ENCODE measurements at places on chromosomes 5 and 9.
A peak's percentile ranks its signal among the peaks of the same experiment; 100 is the strongest.

- DNase-seq, result no peak
Measured at GRCh38 chr5:79075646-79076426, 6.3 kb downstream of the BHMT2 start.

DNA sequence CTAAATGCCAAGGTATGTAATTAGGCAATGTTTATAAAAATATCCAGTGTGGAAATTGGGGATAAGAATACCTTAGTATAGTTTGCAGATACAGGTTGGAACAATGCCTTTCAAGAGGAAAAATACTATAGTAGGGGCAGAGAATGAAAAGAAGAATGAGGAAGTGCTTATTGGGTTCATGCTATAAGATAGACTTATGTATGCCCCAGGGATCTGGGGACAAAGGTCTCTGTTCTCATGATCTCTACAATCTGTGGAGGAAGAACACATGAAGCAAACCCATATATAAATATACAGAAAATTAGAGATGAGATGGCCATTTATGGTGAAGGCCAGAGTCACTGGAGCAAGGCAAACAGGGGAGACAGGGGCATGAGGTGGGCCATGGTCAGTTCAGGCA lies 106.5 kb upstream of the DAB2 start:
- DNase-seq, result no peak

DNA sequence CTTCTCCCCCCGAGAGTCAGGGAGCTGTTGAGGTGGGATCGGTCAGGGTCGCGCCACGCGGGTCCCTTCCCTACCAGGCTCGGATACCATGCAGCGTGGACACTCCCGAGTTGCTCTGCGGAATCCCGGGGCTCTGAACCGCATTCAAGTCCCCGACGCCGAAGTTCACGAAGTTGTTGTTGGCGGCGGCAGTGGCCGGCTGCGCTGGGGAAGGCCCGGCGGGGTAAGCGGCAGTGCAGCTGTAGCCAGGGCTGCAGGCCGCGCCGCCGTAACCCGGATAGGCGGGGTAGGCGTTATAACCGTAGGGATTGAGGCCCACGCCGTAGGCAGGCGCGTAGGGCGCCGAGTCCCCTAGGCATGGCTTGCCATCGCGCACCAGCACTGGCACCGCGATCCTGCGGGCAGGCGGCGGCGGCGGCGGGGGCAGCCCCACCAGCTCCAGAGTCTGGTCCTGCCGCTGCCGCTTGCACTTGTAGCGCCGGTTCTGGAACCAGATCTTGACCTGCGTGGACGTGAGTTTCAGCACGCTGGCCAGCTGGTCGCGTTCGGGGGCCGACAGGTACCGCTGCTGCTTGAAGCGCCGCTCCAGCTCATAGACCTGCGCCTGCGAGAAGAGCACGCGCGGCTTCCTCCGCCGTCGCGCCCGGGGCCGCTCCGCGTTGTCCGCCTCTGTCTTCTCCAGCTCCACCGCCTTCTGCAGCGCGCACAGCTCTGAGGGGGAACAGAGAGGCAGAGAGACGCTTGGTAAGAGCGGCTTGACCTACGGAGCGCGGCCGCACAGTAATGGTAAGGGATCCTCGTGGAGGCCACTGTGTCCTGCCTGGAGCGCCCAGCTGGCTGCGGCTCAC lies 2.3 kb downstream of the NKX2-5 start:
- DNase-seq, result no peak

DNA sequence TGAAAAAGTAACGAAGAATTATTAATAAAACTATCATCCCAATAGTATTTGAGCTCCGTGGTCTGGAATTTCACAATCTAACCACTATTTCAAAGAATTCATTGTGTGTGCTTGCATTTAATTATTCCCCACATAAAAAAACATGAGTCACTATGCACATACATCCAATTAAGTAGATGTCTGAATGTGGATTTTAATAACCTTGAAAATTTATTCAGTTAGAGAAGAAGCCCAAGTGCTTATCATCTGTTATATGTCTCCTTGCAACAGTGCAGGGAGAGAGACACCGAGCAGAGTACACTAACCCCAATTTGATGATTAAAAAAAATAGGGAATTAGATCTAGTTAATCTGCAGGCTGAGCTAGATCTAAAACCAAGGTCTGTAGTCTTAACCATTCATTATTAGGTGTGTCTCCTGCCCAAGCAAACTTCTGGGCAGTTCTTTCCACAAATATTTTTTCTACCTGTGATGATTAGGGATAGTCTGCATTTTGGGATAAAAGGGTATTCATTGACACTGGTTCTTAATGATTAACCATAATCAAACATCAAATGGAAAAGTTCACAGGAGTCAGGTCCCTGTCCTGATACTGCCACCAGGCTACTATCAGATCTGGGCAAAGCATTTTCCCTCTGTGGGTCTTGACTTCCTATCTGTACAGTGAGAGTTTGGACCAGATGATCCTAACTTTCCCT lies 164.2 kb downstream of the GRIA1 start:
- DNase-seq, result no peak

DNA sequence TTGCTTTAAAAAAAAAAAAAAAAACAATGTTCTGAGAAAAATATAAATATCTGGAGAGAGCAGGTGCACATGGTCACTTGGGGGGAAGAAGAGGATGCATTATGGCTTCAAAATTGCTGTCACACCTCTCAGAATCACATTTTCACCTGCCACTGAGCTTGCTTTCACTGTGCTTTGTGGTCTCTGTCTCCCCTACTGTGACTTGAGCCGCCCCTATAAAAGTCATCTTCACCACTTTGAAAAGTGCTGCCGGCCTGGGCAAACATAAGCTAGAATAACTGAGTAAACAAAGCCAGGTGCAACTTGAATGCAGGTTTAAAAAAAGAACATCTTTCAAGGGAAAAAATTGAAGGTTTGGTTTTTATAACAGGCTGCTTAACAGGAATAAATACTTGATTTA lies 368.1 kb upstream of the GRIA1 start:
- DNase-seq, result peak; percentile 94

DNA sequence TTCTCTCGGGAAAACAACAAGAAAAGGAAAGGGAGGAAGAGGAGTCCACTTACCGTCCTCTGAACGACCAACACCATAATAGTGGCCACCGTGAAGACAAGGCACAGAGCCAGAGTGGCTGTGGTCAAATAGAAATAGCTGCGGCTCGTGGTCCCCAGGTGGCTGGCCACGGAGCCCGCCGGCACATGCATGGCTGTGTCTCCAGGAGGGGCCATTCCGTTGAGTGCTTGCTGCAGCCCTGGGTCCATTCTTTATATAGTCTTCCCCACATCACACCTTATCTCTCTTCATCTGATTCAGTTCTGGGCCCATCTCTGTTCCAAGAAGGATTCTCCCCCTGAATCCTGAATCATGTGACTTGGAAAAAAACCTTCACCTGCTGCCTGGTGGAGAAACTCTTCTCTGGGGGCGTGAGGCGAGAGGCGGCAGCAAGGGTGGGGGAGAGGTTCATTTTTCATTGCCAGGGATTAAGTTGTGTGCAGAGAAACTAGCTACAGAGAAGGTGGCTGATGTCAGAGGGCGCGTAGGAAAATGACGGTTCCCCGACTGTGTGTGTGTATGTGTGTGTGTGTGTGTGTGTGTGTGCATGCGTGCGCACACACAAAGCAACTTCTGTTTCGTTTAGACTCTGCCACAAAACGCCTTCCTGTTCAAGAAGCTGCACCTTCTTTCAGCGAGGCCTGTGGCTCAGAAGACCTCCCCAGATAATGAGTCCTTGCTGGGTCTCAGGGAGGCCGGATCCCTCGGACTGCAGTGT lies at the start of gene TNFSF8:
Gene TNFSF8, minus strand, starts transcription at position 536 of the 757 bp plus-strand sequence. Its CDS starts 288 bp downstream, at position 248.
- DNase-seq, result no peak

DNA sequence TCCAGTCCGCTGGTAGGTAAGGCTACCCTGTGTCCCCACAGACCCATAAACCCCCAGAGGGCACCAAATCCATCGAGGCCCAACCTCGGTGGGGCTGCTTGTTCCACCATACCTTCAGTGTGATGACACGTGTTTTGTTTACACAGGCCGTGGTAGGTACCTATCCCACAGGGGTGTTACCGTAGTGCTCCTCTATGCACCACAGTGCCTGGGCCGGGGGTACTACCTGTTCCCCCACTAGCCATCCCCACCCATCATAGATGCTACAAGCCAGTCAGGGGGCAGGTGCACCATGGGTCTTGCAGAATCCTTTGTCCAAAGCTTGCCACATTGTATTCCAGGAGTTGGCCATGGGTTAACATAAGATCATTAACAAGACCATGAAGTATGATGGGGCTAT lies 796.2 kb downstream of the EFNA5 start:
- DNase-seq, result no peak

GRCh38 chr9:89810431-89810830 lies 205.6 kb downstream of the GADD45G start:
- no peak for DNase-seq

DNA sequence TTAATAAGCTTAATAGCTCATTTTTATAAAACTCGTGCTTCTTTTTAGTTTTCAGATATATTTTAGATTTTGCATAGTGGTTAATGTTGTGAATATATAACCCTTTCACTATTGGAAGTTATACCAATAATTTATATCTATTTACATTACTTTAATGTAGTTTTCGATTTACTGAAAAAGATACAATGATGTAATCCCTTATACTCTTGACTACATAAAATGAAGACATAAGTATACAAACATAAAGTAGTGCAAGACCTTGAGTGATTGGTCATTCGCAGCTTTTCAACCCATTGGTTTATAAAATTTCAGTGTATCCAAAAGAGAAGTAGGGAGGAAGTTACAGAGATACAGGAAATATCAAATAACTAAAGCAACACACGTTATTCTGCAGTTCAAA lies 84.3 kb upstream of the GRHPR start:
- no peak for DNase-seq

DNA sequence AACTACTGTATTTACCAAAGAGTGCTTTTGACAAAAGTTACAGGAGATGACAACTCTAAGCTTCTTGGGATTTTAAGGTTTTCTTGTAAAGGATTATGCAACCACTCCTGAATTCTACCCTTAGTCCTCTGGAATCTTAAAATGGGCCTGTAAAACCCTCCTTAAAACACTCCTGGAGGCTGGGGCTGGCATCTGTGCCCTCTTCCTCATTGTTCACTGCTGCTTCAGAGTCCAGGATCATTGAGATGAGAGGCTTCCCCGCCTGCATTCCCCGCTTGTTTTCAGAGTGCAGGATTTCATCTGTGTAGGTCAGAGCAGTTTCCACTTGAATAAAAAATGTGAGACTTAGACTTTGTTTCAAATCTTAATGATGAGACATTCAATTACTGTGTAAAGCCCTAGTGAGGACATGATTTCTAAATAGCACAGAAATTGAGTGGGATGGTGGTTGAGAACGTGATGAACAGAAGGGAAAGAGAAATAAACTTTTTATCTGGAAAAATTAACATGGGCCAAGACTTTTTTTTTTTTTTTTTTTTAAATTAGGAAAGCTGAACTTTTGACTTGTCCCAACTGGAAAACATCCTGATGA lies 40.4 kb downstream of the PCSK5 start:
- DNase-seq, result no peak

DNA sequence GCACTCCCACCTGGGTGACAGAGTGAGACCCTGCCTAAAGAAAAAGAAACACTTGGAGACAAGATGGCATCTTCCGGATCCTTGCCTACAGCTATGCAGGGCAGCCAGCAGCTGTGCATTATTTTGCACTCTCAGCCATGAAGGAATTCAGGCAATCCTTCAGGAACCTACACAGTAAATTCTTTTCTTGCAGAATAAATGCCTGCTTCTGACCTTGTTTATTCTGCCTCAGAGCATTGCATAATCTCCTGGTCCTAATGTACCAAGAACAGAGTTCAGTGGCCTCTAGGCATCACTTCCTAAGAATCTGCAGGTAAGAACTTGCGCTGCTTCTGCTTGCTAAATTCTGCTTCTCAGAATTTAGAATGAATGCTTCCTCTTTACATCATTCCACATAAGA lies 16.8 kb downstream of the GLDC start:
- no peak for DNase-seq

GRCh38 chr9:79984429-79985067 lies 412.8 kb downstream of the TLE4 start:
- peak; percentile 45 for DNase-seq

DNA sequence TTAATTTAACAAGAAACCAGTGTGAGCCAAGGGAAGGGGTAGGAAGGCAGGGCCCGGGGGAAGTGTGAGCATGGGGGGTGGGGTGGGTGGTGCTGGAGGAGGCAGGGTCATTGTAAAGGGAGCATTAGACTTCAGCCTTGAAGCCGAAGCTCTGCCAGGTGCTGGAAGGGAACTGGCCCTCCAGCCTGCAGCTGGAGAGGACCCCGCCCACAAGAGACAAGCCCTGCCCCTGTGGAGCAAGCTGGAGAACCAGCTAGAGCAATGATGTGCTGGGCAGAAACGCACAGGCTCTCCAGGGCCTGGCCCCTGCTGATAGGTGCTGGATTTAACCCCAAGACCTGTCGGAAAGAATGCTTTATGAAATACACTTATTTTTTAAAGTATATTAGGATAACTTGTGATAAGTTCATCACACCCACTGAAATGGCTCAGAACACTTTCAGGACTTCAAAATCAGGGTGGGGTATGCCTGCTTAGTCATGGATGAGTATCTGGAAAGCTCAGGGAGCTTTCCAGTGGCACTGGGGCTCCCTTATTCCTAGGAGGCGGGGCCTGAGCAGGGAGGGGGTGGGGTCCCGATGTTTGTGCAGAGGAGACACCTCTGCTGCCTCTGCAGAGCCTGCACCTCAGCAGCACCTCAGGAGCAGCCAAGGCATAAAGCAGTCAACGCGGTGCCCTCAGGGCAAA lies 27.1 kb downstream of the UBE2QL1 start:
- DNase-seq, result peak; percentile 14

- DNase-seq, result no peak
Measured at GRCh38 chr9:132441404-132441803, 31.4 kb downstream of the CFAP77 start.

DNA sequence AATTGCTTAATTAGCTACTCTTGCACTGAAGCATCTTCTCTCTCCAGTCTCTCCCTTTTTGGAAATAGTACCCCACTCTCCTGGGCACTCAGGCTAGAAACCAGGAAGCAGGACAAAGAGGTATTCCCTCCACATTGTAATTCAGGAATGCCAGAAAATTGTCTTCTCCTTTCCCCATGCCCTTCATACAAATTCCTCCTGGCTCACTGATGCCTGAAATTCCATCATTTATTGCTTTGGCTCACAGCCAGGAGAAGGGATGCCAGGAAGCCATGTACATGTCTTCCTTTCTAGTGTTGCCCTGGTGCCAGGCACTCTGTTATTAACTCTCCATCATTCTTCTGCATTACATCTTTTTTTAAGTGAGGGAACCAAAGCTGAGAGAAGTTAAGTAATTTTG lies 716.5 kb upstream of the C9orf72 start:
- DNase-seq, result no peak

- DNase-seq, result peak; percentile 56
Measured at GRCh38 chr5:170225326-170226128, 7.3 kb upstream of the C5orf58 start.

DNA sequence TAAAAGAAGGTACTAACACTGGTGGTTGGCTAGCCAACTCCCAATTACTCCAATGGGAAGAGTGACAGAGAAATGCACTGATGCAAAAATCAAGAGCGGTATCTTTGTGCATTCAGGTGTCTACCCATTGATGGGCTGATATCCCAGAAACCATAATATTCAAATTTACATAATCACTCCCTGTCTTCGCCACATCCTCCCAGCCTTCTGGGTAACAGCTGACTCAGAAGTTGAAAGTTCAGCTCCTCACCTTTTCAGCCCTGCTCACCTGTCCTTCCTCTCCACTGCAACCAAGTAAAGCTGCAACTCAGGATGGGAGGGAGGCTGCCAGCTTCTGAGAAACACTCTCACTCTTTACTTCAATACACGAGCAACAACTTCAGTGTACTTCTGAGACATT lies 6.9 kb downstream of the SUSD1 start:
- no peak for DNase-seq

All from COR-L47 (cell line).